ENCODE measurements at places on chromosomes 7 and 10. TPM values are rescaled to one million over a fixed set of nuclear protein-coding genes. Genes with fewer than 3 reads are reported as not detected.

Gene HABP2
- total RNA-seq = 0.07 TPM

Gene HOXA2
- 0.97 TPM for total RNA-seq

Gene NYAP1
- 2.8 TPM for total RNA-seq

Gene AS3MT
- 4.2 TPM for total RNA-seq

Gene FAM24B
- 14.8 TPM for total RNA-seq

Gene TBL2
- total RNA-seq = 49.3 TPM

Gene INMT
- not detected for total RNA-seq

Gene SAP25
- total RNA-seq = 0.39 TPM

Gene ACTL6B
- not detected for total RNA-seq
